ENCODE measurements at places on chromosomes 3 and 15.

GRCh38 chr3:194571491-194572142, 61.6 kb downstream of the TMEM44 start:
- no peak for DNase-seq

GRCh38 chr3:45679805-45680204, 9.4 kb upstream of the SACM1L start:
- DNase-seq = no peak

DNA sequence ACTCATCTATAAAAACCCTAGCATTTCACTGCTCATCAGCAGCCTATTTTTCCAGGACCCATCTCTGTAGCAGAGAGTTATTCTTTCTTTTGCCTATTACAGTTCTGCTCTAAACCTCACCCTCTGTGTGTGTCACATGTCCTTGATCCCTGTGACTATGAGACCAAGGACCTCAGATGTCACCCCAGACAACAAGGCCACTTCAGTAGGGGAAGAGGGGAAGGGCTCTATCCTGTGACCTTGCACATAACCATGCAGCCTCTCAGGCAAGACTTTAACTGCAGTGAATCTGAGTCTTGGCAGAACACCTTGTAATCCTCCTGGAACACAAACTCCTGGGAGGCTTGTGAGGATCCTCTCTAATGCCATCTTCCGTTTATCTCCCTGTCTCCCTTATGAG, 4.4 kb upstream of the ZNF589 start:
- no peak for DNase-seq

DNA sequence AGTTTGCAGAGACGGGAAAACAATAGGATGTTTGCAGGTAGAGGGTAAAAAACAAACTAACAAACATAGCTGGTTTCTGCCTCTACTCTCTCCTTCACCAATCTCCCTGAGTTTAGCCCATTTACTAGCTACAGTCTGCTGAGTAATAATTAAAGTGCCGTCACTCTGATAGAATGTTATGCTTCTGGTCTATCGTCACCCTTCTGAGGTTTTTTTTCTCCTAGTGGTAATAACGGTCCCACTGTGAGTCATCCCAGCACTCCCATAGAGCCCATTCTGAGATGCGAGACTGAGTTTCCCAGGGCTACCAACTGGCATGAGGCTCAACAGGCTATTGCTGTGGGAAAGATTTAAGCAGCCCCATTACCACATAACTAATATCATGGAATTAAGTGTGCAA, 56.4 kb downstream of the PLAAT1 start:
- no peak for DNase-seq

- no peak for DNase-seq
Observed at GRCh38 chr3:13693441-13693840, 144.5 kb downstream of the FBLN2 start.

- peak; percentile 15 for DNase-seq
Observed at GRCh38 chr3:14274999-14275961, 96.7 kb downstream of the LSM3 start.
